ENCODE measurements at places on chromosomes 11 and 22.

DNA sequence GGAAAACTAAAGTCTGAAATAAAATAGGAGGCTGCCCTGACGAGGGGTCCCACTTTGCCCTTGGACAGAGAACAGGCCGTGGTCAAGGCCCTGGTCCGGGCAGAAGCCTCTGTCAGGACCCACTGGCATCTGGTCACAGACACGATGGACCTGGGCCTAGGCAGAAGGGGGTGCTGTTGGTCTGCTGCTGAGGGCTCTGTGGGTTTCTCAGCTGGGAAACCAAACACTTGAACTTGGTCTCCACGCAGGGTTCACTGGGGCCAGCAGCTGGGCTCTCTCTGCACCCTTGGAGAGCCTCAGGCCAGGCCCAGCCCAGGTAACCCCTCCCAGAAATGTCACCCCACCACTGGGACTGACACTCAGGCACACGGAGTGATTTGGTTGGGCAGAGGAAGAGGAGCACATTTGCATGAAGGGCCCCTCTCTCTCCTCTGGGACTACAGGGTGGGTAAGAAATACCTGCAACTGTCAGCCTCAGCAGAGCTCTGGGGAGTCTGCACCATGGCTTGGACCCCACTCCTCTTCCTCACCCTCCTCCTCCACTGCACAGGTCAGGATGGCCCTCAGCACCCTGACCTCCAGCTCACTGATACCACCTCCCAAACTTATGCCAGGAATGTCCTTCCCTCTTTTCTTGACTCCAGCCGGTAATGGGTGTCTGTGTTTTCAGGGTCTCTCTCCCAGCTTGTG is 48.1 kb upstream of the TOP3B start:
- no peak for DNase-seq

DNA sequence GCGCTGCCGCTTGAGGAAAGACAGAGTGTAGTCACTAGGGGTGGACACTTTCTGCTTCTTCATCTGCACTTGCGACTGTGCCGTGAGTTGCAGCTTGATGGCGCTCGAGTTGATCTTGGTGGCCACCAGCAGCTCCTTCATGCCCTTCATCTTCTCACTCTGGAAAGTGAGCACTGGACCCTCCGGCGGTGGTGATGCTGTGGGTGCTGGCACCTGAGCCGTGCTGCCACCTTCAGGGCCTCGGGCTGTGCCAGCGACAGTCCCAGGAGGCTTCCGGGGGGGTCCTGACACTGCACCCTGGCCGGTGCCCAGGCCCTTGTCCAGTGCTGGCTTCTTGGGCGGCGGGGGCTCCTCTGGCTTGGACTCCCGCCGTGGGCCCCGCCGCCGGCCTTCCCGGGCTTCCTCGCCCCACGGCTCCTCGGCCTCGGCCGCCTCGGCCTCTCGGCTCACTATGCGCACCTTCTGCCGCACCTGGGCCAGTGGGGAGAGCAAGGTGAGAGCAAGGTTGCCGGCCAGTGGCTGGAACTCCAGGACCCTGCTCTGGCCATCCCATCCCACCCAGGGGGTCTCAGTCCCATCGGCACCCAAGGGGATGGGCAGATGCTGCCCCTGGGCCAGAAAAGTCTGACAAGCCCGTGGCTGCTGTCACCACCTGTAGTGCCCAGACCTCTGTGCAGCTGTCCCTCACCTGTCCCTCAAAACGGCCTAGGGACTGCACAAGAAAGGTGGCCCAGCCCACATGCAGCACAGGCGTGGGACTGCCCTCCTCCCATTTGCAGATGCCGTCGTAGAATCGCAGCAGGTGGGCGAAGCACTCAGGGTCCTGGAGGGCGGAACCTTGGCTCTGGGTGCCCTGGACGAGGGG is 1.6 kb upstream of the MAP4K2 start:
- no peak for DNase-seq

- no peak for DNase-seq
These were observed 2.9 kb downstream of the LDLRAD3 start for GRCh38 chr11:35946766-35947165.

- DNase-seq, result no peak
These were observed 5.5 kb upstream of the CXCR5 start for GRCh38 chr11:118878163-118878563.

GRCh38 chr22:38494498-38494897 is 11.6 kb downstream of the DDX17 start:
- DNase-seq, result no peak

DNA sequence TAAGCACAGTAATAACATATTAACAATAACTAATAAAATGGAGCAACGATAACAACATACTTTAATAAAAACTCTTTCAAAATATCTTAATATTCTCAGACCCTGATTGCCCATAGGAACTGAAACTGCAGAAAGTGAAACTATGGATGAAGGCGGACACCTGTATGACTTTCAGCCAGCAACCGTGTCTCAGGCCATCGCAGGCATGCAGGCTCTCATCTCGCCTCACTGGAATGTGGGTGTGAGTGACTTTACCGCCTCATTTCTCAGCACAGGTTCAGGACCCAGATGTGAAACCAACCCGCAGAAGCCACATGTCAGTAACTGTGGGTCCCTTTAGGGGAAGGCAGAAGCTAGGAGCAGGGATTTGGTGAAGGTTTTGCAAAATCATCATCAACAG is 539.1 kb downstream of the FAM181B start:
- no peak for DNase-seq

GRCh38 chr22:32634421-32634981 is 159.9 kb downstream of the FBXO7 start:
- no peak for DNase-seq

GRCh38 chr22:21070690-21071615 is 25.2 kb downstream of the LRRC74B start:
- no peak for DNase-seq

DNA sequence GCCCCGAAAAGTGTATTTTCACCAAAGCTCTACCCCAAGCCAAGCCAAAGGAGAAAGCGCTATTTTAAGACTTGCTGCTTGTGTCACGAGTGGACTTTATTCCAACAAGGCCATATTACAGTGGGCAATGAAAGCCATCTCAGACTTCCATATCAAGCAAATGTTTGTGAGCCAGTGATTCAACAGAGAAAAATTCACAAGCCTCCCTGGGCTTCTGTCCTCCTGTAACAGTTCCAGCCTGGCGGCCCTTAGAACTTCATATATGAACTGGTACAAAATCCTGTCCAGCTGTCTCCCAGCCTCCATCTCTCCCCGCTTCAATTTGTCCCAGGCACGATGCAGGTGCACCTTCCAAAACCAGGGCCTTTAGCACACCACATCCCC is 11.2 kb downstream of the LARGE1 start:
- no peak for DNase-seq

- no peak for DNase-seq
These were observed 79.9 kb upstream of the PRR5 start for GRCh38 chr22:44622147-44622427.

- no peak for DNase-seq
These were observed 84.7 kb downstream of the MSANTD4 start for GRCh38 chr11:105937331-105937730.

DNA sequence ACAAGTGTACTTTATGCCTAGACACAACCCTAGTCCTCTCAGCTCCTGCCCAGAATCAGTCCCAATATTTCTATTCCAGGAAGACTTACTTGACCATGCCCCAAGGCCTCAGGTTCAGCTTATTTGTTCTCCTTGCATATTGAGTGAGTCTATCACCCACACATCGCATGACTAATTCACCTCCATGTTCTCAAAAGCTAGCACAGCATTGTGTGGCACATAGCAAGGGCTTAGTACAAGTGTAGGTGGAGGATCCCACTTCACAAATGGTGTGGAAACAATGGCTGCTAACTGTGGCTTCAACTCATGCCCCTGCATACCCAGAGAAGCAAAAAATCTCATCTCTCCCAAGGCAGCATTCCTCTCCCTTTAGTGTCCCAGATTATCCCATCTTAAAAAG is 602.6 kb upstream of the API5 start:
- no peak for DNase-seq

- no peak for DNase-seq
These were observed 238.4 kb downstream of the BRD1 start for GRCh38 chr22:49589301-49589700.

DNA sequence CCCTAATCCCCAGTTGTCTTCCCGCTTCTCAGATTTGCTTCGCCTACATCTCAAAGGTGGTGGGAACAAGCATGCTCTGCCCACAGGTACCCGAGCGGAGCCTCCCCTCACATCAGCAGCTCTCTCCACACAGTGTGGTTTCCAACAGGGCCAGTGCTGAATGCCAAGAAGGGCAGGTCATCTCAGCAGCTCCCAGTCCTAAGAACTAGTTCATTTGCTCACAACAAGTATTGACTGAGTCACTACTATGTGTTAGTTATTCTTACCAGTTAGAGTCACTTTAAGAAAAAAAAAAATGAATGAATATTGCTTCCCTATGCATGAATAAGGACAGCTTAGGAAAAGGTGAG is 66.2 kb downstream of the THAP12 start:
- no peak for DNase-seq

DNA sequence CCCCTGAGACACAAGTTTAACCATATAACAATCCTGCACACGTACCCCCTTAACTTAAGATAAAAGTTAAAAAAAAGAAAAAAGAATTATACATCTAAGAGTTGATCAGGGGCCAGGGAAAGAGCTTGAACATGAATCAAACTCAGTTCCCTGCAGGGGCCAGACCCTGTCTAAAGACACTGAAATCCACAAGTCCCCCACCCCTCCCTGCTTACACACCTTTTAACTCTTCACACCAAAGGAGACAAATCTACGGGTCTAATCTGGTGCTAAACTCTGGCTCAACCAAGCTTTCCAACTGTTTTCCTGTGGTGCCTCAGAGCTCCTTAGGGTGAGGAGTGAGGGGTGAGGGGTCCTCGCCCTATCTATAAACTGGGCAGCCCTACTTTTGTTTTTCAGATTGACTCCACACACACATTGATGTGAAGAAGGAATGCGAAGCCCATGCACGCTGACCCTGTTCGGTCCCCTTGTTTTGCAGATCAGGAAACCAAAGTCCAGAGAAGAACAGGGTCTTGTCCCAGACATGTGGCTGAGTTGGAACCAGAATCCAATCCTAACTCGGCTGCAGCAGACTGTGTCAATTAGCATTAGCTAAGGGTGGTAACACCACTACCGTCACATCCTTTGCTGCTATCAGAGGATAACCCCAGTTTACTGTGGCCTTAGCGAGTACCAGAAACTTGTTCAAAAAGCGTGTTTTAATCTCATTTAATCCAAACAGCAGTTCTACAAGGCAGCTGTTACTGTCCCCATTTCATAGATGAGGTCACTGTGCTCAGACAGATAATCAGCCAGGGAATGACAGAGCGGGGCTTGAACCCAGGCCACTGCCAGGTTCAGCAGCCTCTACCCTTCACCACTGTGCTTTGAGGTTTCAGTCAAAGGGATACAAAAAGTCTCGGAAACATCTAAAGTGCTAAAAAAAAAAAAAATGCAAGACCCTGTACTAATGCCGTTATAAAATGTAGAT is 145.2 kb upstream of the SYT13 start:
- no peak for DNase-seq

All from NK-92 treated with Interleukin-12 subunit alpha and Interleukin-12 subunit beta, amount 100 ng/mL, for 24 hours (cell line).